ENCODE measurements at places on chromosomes 12 and 14.

DNA sequence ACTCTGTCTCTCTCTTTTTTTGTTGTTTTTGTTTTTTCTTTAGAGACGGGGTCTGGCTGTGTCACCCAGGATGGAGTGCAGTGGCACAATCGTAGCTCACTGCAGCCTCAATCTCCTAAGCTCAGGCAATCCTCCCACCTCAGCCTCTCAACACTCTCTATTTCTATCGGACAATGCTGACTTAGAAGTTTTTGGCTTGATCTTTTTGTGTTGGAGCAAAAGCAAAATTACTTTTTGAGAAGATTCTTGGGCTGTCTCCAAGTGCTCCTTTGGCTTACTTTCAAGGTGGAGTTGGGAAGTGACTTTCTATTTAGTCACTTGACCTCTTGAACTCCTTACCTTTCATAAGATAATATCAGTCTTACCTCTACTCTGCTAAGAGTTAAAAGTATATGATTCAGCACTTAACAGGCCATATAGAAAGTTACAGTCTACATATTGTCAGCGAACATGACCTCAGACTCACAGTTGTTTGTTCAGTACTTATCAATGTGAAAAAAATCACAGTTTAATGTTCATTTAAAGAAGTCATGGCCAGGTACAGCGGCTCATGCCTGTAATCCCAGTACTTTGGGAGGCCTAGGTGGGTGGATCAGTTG is 15.4 kb upstream of the MIA2 start:
- no peak for DNase-seq

DNA sequence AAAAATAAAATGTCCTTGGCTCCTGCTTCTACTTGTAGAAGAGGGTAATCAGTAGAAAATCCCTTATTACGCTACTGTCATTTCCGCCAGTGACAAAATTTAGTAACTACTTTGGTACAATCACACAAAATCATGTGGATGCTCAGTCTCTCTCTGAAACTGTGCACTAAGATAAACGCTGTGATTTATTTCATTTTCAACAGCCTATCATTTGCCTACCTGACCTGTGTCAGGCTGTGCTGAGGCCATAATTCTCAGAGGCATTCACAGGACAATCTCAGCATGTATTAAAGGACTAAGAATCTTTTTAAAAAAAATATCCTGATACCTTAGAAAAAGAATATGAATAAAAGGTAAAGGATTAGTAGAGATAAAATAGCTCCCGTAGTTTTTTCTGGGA is 226.0 kb downstream of the RASSF9 start:
- no peak for DNase-seq

DNA sequence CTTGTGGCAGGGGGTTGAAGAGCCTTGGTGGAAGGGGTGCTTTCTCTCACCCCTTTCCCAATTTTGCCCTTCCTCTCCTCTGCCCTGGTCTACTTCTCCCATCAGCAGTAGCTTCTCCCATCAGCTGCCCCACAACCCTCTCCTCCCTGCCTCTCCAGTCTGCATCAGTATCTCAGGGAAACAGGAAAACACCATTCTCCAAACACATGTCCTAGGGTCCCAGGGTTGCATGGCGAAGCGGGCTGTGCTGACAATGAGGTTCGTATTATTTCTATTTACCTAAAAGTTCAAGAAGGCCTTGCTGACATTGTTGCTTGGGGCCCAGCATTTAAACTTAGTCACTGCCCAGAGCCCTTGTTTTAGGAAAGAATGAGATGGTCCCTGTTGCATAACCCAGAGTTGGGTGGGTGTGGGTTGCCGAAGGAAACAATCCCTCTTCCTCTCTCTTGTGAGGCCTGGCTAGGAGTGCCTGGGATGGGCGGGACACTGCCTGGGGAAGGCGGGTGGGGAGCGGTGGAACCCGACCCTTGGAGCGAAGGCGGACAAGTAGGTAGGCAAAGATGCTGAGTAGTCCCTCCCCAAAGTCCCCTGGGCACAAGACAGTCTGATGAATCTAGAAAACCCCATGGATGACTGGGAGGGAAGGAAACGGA is 1.3 kb upstream of the IGFBP6 start:
- no peak for DNase-seq

DNA sequence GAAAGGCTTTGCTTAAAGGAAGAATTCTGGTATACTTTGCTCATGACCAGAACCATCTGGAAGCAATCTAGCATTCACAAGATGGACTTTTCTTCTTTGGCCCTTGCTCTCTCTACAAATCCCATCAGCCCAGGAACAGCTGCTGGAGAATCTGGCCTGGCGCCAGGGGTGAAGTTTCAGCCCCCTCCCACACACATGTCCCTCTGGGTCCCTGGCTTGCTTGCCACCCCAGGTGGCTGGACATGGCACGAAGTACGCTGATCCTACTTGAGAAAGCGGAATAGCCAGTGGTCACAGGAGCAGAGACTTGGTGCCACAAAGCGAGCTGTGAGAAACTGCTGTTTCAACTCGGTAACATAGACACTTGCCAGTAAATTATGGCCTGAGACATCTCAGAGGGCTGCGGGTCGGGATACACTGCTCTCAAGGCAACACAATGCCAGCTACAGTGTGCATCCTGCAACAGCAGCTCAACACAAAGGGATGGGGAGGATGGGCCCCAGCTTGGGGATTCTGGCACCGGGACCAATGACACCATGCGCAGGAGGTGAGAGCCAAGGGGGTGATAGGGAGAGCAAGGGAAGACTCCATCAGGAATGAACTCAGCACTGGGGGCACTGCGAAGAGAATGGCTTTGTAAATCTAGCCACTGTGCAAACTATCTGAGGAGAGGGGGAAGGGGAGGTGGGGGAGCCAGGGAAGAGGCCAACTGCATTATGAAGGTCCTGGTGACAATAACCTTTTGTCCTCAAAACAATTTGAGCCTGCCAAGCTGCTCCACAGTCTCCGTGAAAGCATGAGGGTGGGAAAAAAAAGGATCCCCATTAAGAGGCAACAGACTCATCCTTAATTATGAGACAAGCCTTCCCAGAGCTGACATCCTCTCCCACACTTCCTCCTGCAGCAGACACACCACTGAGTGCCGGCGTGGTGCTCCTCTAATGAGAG is 219.9 kb downstream of the PPM1H start:
- no peak for DNase-seq

DNA sequence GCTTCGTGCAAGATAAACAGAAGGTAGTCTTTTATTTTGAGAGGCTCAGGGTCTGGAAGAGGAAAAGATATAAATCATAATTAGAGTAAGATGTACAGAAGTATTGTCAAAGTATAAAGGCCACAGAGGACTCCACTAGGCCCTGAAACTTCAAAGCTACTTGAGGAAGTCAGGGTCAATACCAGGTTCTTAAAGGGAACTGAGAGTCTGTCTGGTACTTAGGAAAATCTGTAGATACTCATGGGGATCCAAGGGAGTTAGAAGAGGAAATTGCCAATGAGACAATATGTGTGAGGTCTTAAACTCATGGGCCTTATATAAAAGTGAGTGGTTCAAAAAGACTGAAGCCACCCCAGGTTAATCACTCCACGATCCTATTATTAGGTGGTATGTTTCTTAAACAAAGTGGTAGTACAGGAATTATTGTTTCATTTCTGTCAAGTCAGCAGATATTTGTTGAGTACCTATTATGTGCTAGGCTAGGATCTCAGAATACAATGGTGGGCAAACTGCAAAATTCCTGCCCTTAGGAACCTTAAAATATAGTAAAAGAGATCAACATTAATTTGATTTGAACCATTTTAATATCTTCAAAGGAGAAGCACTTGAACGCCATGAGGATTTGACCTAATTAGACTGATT is 314.6 kb downstream of the ADAMTS20 start:
- no peak for DNase-seq

DNA sequence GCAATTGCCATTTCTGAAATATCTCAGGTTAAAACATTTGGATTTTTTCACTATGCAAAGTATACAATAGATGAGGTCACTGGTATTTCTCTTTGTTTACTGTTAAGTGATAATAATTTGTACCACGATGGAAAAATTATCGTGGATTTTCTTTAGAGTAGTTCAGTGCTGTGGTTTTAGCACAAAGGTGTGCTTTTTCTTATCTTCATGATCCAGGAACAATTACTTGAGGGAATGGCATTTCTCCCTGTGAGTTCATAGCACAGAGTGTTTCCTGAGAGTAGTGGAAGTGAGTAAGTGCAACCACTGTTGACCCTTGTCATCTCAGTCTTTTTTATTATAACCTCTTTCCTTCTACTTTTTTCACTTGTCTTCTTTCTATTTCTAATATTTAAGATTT is 86.8 kb downstream of the FGD4 start:
- DNase-seq = no peak

DNA sequence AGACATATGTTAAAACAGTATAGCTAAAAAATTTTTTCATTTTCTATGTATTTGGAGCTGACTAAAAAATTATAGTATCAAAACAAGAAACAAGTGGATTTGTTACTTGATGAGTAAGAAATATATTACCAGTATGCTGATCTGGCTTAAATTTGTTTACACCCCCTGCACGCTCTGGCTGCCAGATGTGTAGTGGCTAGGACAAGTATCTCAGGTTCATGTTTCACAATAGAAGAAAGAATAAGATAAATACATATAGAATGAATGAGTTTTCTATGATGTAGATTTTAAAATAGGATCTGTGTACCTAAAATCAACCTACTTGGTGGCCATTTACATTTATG is 13.1 kb downstream of the NAA30 start:
- DNase-seq = no peak

Data from stimulated activated CD4-positive, alpha-beta T cell treated with anti-CD3 and anti-CD28 coated beads, Interleukin-15, amount 100 ng/mL, for 48 hours (primary cell).